ENCODE measurements at places on chromosomes 2 and 18. TPM values are rescaled to one million over a fixed set of nuclear protein-coding genes. Genes with fewer than 3 reads are reported as not detected.

The SLC9A2 gene
- 0.05 TPM for total RNA-seq

The TMEM178A gene
- total RNA-seq: not detected

The POTEI gene
- not detected for total RNA-seq

The EGR4 gene
- total RNA-seq: 1.1 TPM
